CD4-positive, alpha-beta T cell treated with Interleukin-10 for 1 hour (primary cell): ENCODE measurements at places on chromosomes 3 and 15.

GRCh38 chr15:80242132-80242769, 9.8 kb downstream of the CTXND1 start:
- DNase-seq = peak; percentile 2

GRCh38 chr15:75348562-75349350, 1.9 kb downstream of the NEIL1 start:
- no peak for DNase-seq

DNA sequence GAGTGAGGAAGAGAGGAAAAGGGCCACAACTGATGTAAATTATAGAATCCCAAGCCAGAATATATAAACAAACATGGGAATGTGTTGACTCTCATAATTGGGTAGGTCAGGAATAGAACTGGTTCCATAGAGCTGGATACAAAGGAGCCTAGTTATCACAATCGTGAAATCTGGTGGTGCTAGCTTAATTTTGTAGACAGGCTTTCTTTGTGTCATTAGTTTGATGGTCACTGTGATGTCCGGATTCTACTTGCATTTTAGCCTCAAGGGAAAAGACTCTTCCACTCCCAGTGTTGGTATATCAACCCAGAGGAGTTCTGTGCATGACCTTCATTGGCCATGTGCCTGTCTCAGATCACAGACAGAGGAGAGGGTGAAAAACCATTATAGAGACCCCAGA, 81.8 kb downstream of the NLGN1 start:
- DNase-seq = no peak

DNA sequence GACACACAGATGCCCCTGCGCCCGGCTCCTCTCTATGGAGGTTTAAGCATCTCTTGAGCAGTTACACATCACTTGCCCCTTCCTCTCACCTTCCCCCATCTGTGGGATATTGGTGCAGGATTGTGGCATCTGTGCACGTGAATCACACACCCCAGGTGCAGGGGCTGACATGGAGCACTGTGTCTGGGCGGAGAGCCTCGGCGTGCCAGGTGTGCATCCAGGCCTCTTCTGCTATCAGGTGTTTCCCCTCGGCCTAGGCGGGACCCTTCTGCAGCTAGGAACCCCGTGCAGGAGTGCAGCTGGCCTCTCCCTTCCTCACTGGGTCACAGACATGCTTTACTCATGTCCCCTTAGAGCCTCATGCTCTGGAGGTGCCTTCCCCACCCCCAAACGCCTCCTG, 33.4 kb upstream of the MUC13 start:
- DNase-seq = no peak

DNA sequence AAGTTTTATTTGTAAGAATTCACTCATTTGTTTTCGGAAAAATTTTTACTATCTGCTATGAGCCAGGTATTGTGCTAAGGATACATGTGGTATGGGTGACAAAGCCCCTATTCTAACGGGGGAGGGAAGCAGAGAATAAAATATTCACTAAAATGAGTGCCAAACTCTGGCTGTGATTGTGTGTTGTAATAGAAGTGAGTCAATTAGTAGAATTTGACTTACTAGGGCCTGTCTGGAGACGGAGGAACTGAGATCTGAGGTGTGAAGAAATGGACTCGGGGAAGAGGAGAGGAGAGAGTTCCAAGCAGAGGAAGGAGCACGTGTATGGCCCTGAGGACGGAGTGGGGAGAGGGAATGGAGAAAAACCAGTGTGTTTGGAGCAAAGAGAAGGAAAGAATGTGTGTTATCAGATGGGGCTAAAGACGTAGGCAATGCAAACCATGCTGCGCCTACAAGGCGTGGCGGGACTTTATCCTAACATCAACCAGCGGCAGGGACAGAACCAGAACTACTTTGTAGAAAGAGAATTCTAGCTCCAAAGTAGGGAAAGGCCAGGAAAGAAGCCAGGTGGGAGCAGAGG, 89.1 kb downstream of the OSBPL10 start:
- no peak for DNase-seq

- no peak for DNase-seq
These were observed 111.5 kb downstream of the SEMA5B start for GRCh38 chr3:122916084-122916483.

- no peak for DNase-seq
These were observed 53.4 kb upstream of the VILL start for GRCh38 chr3:37937156-37937555.

GRCh38 chr3:97662762-97663161, 101.8 kb upstream of the ARL6 start:
- no peak for DNase-seq

GRCh38 chr3:136678981-136679380, 73.2 kb downstream of the STAG1 start:
- no peak for DNase-seq

- DNase-seq = no peak
These were observed 29.6 kb upstream of the GREM1 start for GRCh38 chr15:32688151-32688639.

DNA sequence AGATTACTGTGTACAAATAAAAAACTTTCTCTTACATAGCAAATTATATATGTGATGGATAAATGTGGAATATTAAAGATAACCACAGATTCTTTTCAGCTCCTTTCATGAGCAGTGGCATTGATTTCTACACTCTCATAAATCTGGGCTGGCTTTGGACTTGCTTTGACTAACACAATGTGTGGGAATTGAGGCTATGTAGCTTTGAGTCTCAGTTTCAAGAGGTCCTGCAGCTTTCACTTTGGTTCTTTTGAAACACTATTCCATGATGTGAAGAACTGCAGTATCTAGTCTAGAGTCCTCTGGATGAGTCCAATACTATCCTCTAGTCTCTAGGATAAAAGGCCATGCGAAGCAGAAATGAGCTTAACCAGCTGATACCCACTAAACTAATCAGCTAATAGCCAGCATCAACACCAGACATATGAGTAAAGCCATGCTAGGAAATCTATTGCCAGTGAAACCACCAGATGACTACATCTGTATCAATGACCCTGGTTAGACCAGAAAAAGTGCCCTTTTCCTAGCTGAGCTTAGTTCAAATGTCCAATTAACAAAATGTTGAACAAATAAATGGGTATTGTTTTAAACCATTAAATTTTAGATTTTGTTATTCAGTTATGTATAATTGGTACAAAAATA, 274.9 kb upstream of the ZPLD1 start:
- no peak for DNase-seq

- DNase-seq = no peak
These were observed 96.3 kb upstream of the P2RY1 start for GRCh38 chr3:152738656-152739055.

DNA sequence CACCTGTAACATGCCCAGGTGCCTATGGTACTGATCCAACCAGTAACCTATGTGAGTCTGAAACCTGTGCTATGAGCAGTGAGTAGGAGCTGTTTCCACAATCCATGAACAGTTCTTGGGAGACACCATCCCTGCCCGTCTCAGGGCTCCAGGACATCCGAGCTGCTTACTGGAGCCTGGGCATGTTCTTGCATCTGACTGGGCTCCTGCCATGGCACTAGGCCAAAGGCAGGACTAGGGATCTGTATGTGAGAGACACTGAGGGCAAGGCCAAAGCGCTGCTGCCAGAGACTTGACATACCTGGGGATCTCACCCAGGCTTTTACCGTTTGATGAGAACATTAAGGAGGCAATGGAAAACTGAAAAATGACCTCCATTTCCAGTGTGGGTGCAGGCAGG, 59.8 kb downstream of the WDR76 start:
- DNase-seq = no peak

- DNase-seq = no peak
These were observed 66.0 kb downstream of the DCUN1D1 start for GRCh38 chr3:182914341-182914740.

DNA sequence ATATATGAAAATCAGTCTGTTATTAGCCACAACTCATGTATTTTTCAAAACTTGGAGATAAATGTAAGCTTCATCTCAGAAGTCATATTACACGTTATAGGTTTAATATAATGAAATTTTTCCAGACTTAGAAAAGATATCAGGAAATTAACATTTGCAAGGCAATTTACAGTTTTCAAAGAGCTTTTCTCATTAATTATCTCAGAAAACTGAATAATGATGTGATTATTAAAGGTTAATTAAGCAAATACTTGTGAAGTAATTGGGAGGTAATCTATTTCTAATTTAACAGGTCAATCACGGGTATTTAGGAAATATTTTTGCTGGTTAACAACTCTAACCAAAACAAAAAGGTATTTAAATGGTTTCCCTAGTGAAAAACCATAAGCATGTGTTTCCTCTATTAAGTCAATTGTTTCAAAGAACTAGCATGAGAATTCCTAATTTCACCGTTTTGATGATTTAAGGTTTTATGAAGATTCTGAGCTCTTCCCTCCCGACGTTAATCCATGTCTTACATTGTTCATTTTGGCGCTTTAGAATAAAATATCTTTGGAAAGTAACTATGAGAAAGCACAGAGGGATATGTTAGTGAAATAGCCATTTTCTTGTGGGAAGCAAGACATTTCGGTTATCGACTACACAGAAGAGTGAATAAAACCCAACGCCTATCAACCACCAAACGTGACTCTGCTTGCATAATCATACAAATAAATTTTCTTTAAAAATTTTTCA, 1.5 kb upstream of the NEO1 start:
- no peak for DNase-seq

DNA sequence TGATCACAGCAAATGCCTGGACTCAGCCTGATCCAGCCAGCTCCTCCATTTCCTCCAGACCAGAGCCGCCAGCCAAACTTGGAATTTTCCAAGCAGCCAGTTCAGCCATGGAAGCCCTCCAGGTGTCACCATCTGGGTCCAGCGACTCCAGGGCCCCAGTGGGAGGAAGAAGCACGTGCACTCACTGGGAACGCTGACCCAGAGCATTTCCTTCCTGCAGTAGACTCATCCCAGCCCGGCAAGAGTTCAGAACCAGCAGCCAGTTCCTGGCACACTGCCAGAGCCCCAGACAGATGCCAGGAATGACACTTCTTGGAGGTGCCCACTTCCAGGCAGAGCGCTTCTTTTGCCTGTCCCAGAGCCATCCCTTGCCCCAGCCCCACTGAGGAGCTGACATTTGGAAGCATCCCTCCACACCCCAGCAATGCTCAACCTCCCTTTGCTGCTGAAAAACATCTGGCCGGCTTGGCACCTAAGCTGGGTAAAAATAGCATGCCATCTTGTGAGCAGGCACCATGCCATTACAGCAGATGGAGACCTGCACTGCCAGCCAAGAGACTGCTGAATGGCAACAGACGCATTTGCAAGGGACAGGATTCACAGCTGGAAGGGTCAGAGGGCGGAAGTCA, 460.3 kb upstream of the PROK2 start:
- no peak for DNase-seq

GRCh38 chr3:60760145-60760544, 491.1 kb downstream of the FHIT start:
- DNase-seq = no peak

DNA sequence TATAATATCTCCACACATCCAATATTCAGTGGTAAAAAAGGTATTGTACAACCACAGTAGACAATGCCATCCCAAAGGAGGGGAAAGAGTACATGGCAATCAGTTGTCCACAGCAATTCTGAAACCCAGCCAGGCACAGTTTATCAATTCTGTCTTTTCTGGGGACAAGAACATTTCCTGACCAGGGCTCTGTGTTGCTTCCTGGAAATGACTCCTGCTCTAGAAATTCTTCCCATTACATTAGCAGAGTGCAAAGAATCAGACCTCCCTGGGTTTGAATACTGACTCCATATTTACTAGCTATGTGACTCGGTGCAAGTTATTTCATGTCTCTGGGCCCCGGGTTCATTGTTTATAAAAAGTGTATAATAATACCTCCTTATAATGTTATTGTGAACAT, 220.4 kb upstream of the CFAP20DC start:
- no peak for DNase-seq

DNA sequence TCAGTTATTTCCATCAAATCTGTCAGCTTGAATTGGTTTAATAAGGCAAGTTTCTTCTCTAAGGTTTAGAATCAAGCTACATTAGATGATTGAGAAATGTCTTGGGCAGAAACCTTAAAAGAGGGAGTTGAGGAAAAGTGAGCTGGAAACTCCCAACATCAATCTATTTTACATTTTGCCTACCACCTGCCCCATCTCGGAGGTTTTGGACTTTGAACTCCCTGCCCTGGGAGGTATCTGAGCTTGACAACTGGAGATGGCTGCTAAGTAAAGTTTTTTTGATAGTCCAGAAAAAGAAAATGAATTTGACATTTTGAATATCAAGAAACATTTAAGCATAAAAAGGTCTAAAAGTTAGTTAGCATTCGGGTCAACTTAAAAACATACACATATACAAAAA, 234.2 kb downstream of the NFKBIZ start:
- DNase-seq = no peak

GRCh38 chr3:187327845-187328244, 36.3 kb upstream of the MASP1 start:
- no peak for DNase-seq

DNA sequence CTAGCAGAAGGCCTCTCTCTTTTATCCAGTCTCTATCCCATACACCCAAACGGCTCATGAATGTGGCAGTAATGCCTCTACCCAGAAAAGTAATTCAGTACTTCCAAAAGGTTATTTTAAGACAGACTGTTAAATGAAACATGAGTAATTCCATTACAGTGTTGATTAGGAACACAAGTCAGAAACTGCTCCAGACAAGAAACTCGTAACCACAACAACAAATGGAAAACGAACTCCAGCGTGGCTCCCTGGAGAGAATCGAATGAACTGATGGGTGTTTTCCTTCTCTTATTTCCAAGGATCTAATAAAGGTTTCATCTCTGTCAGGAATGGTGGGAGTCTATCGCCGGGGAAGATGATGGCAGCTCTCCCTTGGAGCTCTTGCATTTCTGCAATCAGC, 228.4 kb downstream of the MAGI1 start:
- no peak for DNase-seq

GRCh38 chr3:16888785-16889607, 4.2 kb downstream of the PLCL2 start:
- DNase-seq = peak; percentile 65

GRCh38 chr15:40702077-40702476, 7.1 kb downstream of the RAD51 start:
- DNase-seq = peak; percentile 54

GRCh38 chr3:80542456-80542855, 774.7 kb upstream of the ROBO1 start:
- no peak for DNase-seq

- DNase-seq = no peak
These were observed 36.1 kb downstream of the FMN1 start for GRCh38 chr15:33158366-33158765.

- DNase-seq = no peak
These were observed 141.1 kb downstream of the GHSR start for GRCh38 chr3:172307141-172307560.

GRCh38 chr3:59782664-59783063, 732.8 kb upstream of the CFAP20DC start:
- DNase-seq = no peak

DNA sequence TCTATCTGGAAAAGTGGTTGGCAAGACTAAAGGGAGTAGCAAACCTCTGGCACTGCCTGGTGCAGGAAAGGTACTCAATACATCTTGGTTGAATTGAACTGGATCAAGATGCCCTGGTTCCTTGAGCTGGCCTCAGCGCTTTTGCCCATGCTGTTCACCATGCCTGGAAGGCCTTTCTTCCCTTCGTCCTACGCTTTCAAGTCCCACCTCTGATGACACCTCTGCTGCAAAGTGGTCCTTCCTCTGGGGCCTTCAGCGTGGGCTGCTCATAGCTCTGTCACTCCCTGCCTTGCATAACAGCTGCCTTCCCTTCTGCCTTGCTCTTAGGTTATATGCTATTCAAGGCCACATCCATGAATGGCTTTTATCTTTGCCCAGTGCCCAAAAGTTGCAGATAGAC, 23.0 kb downstream of the ITGA11 start:
- DNase-seq = no peak
